ENCODE measurements at places on chromosomes 4 and X.

- no peak for DNase-seq
Measured at GRCh38 chr4:7801001-7801400, 138.7 kb downstream of the AFAP1 start.

GRCh38 chr4:18777190-18777930 lies 755.8 kb upstream of the LCORL start:
- DNase-seq = no peak

DNA sequence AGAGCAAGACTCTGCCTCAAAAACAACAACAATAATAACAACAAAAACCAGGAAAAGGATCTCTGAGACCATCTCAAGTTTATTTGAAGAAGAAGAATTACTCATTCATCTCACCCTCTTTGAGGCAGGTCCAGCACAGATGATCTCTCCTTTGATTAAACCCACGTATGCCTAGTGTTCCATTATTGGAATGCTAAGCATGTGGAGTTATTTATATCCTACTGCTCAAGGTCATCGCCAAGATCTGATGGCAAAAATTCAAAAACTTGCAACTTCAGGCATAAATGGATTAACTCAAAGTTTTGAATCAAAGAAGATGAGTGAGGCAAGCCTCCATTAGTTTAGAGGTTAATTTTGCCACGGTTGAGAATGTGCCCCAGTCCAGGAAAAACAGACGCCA lies 184.2 kb downstream of the DHRSX start:
- DNase-seq = no peak

- no peak for DNase-seq
Measured at GRCh38 chr4:55613621-55614020, 21.6 kb upstream of the PDCL2 start.

GRCh38 chr4:187908079-187908561 lies 87.5 kb upstream of the ZFP42 start:
- no peak for DNase-seq

DNA sequence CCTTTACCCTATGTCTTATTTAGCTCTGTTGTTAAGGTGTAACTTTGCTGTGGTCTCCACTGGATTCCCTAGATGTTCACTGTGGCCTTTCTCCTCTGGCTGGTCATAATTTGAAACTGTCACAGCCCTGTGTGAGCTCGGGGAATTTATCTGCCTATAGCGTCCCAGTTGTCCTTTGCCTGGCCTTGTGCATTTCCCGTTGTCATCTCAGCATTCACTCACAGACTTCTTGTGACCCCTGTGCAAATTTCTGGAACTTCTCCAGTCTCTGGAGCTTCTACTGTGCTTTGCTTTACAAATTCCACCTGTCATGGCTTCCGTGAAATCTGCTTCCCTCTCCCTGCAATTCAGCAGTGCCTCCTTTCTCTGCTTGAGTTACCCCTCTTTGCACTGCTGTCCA lies 106.7 kb downstream of the WWC2 start:
- DNase-seq = no peak

- no peak for DNase-seq
Measured at GRCh38 chr4:147830987-147831386, 99.1 kb downstream of the ARHGAP10 start.

- no peak for DNase-seq
Measured at GRCh38 chrX:122238801-122239200, 945.3 kb upstream of the GRIA3 start.

DNA sequence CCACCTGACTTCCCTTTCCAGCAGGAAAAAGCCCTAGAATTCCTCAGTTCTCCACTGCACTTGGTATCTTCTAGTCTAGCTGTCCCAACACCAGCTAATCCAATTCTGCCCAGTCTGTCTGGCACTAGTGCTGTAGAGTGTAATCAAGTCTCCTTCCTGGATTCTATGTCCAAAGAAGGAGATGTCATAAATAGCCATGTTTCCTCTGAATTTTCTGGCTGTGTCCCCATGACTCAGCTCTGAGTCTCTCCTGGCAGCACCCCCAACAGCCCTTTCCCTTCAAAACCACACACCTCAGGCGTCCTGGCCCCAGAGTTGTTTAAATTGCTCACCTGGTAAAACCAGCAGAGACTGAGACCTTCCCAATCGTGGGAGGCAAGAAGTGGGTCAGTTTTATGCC lies 197.2 kb downstream of the GRXCR1 start:
- no peak for DNase-seq

GRCh38 chrX:150405006-150405405 lies 41.9 kb downstream of the MAMLD1 start:
- no peak for DNase-seq

GRCh38 chr4:4591071-4591470 lies 49.2 kb upstream of the STX18 start:
- no peak for DNase-seq

- no peak for DNase-seq
Measured at GRCh38 chr4:6480534-6481088, 8.2 kb upstream of the PPP2R2C start.

DNA sequence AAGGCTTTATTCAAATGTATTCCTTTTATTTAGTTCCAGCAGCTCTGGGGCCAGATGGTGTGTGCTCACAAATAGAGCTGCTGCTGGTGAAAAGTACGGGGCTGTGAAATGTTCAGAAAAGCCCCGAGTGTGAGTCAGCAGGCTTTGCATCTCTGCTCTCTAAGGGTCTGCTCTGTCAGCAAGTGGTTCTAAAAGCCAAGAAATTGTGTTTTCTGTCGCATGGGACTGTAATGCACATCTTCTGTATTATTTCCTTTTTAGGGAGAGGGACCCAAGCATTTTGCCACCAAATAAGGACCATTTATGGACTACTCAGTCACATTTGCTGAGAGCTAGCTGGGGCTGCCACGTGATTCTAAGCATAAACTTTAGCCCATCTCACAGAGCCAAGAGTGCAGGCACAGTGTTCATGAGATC lies 82.9 kb upstream of the NHS start:
- no peak for DNase-seq

DNA sequence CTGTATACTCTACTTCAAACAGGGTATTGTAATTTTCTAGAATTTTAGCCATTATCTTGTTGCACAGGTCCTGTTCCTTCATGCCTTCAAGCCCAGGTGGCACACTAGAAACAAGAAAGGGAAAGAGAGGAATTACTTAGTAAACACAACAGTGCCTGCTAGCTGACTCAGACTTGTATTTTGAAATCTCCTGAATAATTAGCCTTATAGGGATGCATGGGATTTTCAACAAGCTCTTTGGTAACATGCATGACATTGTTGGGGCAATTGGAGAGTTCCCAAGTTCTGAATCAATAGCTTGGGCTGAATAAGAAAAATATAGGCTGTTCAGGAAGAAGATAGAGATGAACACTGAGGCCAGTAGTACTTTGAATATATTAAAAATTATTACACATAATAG lies 118.8 kb downstream of the FAM13A start:
- no peak for DNase-seq

DNA sequence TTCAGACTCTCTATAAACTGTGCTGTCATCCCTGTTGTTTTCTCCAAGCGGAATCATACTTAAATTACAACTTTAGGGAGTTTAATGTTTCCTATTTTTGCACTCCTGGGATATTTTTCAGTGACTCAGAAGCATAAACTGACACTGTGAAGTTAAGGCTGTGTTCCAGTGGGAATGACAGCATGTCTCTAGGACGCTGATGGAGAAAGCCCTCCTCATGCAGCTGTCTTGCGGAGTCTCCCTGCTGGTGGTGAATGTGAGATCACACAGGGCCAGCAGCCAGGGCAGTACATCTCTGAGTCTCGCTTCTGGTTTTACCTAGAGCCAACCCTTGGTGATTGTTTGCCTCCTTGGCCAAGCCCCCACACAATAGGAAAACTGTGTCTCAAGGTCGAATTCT lies 53.3 kb downstream of the NFKB1 start:
- no peak for DNase-seq

DNA sequence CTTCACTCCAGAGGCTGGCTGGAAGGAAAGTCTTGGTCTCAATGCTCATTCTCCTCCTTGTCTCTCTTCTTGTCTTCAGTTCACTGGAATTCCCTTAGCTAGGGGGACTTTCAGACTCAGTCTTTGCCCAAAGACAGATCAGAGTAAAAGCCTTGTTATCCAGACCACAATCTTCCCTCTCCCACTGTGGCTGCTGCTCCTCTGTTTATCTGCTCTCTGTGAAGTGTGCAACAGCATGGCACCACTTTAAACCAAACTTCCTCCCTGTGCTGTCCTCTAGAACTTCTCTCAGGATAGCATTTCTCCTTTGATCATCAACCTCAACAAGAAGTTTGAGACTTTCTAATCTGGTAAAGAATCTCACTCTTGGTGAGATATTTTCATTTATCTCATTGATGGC lies 530.1 kb upstream of the SLIT2 start:
- DNase-seq = no peak

GRCh38 chrX:110086916-110087484 lies 84.1 kb downstream of the TMEM164 start:
- DNase-seq = no peak

DNA sequence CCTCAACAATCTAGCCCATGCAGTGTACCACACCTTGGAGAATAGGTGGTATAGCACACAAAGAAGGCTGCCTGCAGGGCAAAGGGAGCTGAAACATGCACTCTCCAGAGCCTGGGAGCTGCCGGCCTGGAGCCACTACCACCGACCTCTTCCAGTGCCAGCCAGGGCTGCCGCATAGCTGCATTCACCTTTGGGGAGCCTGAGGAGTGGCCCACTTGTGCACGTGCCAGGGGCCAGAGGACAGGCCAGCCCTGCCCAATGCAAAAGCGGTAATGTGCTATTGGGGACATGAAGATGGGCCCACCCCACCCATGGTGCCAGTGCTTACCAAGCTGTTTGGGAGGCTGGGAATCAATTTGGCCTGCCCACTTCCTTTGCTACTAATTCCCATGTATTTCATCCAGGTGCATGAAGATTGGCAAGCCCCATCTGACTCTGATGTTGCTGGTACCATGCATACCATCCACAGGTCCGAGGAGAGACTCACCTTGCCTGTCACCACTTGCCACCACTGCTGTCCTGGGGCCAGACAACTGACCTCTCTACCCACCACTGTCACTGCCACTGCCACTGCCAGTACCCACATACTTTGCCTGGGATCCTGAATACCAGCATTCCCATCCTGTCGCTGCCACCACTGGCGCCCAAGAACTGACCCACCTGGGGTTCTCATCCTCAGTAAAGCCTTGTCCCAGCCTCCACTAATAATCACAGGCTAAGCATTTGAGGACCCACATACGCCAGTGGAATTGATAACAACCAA lies 506.9 kb downstream of the MAGEB5 start:
- DNase-seq = no peak

DNA sequence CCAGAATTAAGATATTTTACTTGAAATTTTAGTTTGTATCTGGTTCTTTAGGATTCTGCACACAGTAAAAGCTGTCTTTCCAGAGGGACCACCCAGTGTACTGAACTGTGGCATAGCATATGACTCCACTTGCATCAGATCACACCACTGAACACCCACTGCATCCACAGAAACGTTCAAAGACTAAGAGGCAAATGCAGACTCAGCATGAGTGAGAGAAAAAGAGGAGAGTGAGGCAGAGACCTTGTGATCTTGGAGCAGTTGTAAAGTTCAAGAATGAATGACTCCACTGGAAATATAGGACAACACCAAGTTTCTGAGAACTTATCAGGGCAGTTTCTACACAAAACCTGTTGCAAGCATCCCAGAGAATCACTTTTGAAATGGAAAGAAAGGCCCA lies 20.8 kb downstream of the PRDM5 start:
- no peak for DNase-seq

- DNase-seq = no peak
Measured at GRCh38 chrX:136034668-136035067, 49.4 kb downstream of the SLC9A6 start.

GRCh38 chr4:120682981-120683380 lies 239.5 kb downstream of the PRDM5 start:
- DNase-seq = no peak

DNA sequence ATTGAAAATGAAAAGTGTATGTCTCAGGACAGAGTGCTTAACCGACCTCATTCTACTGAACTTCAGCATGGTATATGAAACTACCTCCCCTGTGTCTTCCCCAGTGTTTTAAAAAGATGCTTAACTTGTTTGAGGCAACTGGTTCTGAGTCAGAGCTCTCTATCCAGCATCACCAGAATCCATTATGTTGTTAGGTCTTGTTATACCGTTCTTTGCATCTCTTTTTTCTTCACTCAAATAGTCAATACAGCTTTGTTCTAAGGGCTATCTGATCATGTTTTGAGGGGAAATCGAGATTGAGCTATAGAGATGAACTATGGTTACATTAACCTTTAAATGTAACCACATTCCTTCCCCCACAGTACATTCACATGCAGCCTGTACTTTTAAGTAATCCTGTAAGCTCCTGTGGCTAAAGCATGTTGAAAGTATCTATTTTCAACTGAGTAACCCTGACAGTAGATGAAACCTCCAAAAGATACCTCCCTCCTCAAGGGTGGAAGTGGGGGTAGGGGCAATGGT lies 514.4 kb downstream of the RPA4 start:
- no peak for DNase-seq

DNA sequence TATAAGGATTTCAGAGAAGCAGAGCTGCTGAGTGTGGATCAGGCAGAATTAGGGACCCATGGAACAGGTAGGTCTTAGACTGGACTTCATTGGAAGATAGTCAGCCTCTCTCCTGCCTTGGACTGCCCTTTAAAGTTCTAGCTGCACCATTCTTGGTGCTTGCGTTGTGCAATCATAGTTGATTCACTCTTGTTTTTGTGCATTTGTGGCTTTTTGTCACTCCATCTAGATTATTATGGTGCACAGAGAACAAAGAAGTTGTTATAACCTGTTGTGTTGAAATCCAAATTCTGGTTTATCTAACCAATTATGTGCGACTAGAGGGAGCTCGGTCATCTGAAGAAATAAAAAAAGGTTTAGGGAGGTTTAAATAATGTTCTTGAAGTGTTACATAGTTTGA lies 59.3 kb downstream of the JADE1 start:
- DNase-seq = no peak

GRCh38 chr4:575281-576141 lies 584 bp downstream of the TMEM271 start:
- DNase-seq = peak; percentile 41

- no peak for DNase-seq
Measured at GRCh38 chrX:129984111-129984958, 1.9 kb downstream of the BCORL1 start.

DNA sequence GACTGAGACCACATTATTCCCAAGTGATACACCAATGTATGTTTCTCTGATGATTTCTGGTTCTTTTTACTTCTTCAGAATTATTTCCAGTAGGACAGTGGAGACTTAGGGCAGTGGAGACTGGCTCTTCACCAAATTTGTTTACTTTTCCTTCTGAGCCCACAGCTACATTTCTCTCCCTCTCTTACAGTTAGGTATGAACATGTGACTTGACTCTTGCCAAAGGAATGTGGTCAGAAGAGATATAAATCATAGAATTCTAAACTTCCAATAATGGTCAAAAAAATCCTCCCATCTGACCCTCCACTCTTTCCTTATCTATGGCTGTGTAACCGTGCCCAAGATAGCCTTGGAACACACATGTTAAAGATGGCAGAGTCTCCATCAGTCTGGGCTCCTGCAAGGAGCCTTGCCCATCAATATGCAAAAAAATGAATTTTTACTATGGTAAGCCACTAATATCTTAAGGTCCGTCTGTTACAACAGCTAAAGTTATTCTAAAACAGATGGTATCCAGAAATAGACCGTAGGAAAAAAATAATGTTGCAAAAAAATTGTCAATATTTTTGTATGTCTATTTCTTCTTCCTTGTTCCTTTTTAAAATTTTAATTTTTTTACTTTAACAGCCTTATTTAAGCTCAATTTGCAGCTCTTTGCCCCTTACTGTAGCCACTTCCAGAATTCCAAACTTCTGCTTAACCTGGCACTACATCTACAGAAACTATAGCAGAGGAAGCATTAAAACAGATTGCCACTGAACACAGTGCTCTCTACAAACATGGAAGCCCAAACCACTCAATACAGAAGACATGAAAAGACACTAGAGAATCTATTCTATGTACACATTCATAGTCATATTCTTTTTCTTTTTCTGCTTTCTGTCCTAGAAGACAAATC lies 260.7 kb downstream of the COL25A1 start:
- DNase-seq = no peak
